Hematopoietic multipotent progenitor cell (in vitro differentiated cells): ENCODE measurements at places on chromosomes 6 and 20. TPM values are rescaled to one million over a fixed set of nuclear protein-coding genes. Genes with fewer than 3 reads are reported as not detected.

Gene CDH26
- 8.1 TPM for total RNA-seq

Gene RIOK1
- total RNA-seq: 16.2 TPM

Gene TRIM10
- total RNA-seq: under 0.01 TPM

Gene TTLL9
- 0.54 TPM for total RNA-seq

Gene LY86
- 2.2 TPM for total RNA-seq

Gene KHDC1L
- not detected for total RNA-seq

Gene SMLR1
- total RNA-seq: not detected

Gene MROH8
- 2.2 TPM for total RNA-seq

Gene MOG
- total RNA-seq: not detected

Gene POU5F1
- not detected for total RNA-seq

Gene EIF6
- 233 TPM for total RNA-seq

Gene ADGRG6
- 57.1 TPM for total RNA-seq

Gene ZGPAT
- total RNA-seq: 33.4 TPM

Gene PHACTR3
- total RNA-seq: under 0.01 TPM

Gene SLC4A11
- 0.27 TPM for total RNA-seq

Gene TMC2
- not detected for total RNA-seq
